ENCODE measurements at places on chromosomes 1 and 21.

GRCh38 chr21:26140164-26140579, 30.4 kb downstream of the APP start:
- DNase-seq, result no peak

GRCh38 chr1:222392556-222392955, 155.3 kb downstream of the HHIPL2 start:
- no peak for DNase-seq

DNA sequence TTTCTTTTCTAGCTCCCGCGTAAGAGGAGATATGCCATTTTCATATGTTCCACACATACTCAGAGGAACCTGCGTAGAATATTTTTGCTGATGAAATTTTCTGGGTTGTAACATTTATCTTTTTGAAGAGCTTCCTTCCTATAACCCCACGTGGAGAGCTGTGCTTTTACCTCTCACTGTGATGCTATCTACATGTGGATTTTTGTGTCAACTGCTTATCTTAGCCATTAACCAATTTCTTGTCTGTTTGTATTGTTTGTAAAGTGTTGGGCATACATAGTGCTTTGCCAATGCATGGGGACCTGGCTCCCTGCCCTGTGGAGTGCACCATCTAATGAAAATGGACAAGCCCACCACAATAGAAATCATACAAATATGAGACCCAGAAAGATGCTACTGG, 266.1 kb downstream of the TNR start:
- no peak for DNase-seq

- DNase-seq, result no peak
These were observed 14.9 kb downstream of the COL6A2 start for GRCh38 chr21:46112725-46113215.

GRCh38 chr1:65264197-65264929, 45.0 kb upstream of the DNAJC6 start:
- DNase-seq, result no peak

DNA sequence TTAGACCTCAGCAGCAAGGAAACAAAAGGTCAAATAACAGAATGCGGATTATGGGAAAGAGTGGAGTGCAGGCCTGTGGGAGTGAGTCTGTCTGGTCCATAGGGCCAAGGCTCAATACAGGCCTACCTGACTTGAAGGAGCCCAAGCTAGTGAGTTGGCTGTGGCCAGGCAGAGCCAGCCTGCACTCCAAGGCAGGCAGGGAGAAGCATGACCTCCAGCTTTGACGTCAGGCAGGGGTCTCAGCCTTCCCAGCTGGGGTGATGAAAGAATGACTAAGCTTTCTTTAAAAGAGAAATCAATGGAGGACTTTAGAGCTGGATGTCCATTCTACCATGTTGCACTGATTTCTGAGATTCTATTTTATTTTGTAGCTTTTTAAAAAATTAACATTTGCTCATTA, 62.8 kb downstream of the RHOU start:
- DNase-seq, result no peak

- DNase-seq, result no peak
These were observed 247.3 kb downstream of the S1PR1 start for GRCh38 chr1:101483982-101484688.

DNA sequence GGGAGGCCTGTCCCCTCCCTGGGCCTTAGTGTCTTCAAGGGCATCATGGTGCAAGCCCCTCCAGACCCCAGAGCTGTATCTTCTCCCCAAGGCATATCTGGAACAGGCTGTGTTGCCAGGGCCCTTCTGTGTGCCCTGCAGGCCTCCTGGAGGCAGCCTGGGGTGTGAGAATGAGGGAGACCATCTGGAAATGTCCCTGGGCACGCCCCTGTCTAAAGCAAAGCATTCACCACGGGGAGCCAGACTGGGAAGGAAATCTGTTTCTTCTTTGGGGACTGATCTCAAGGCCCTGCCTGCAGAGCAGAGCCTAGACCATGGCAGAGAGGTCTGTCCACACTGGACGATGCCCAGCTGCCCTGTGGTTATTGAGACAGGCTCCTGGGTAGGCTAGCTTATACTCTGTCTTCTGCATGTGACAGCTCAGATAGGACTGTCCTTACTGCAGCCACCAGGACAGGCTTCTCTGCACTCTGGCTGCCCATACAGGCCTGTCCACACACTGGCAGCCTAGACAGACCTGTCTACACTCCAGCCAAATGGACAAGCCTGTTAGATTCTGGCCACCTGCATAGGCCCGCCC, 24.6 kb downstream of the PODN start:
- no peak for DNase-seq
